Spleen (tissue), 13 donors: ENCODE measurements at places on chromosomes 11 and 22.
A peak's percentile ranks its signal among the peaks of the same experiment; 100 is the strongest.

- DNase-seq, result no peak
- H3K4me3 ChIP-seq, result no peak overlapping the region
- peaks cover 27% of the 10 kb centered on the region for H3K4me1 ChIP-seq
- peaks cover 97% of the 10 kb centered on the region for H3K27me3 ChIP-seq
- H3K27ac ChIP-seq, result no peak overlapping the region
These were observed 3.6 kb downstream of the PKNOX2 start for GRCh38 chr11:125167954-125168835.

DNA sequence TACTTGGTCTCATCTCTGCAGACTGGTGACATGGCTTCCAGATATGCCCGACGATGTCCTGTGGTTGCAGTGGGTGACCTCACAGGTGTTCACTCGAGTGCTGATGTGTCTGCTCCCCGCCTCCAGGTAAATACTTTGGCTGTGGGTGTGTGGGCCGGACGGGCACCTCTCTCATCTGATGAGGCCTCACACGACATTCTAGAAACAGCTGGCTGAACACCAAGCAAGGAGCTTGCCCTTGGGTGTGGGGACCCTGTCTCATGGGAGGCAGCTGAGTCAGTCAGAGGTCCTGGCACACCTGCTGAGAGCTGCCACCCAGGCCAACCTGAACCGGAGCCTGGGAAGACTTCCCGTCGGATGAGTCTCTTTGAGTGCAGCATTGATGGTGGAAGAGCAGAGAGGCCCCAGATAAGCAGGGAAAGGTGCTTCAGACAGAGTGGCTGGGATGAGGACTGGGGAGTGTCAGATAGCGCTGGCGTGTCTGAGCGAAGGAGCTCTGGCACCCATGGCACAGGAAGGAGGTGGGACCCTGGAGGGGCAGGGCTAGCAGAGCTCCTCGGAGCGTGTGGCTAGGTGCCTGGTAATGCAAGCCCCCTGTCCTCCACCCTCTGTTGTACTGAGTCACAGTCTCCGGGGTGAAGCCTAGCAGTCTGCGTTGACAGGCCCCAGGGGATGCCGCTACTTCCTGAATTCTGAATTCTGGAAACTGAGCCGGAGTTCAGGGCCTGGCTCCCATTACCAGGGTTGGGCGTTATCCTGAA is 10.4 kb upstream of the SAMM50 start:
- no peak overlapping the region for H3K4me3 ChIP-seq
- H3K27me3 ChIP-seq, result no peaks in the 10 kb centered on the region
- DNase-seq, result no peak
- no peaks in the 10 kb centered on the region for H3K4me1 ChIP-seq
- H3K27ac ChIP-seq, result no peak overlapping the region
- H3K36me3 ChIP-seq, result no peaks in the 10 kb centered on the region

GRCh38 chr22:35431483-35432227 is 31.7 kb downstream of the MCM5 start:
- H3K4me1 ChIP-seq, result peaks cover 14% of the 10 kb centered on the region
- peak overlapping the region; percentile 36 for H3K27ac ChIP-seq
- DNase-seq, result no peak
- H3K27me3 ChIP-seq, result no peaks in the 10 kb centered on the region
- no peak overlapping the region for H3K4me3 ChIP-seq
- H3K36me3 ChIP-seq, result peaks cover 3% of the 10 kb centered on the region

DNA sequence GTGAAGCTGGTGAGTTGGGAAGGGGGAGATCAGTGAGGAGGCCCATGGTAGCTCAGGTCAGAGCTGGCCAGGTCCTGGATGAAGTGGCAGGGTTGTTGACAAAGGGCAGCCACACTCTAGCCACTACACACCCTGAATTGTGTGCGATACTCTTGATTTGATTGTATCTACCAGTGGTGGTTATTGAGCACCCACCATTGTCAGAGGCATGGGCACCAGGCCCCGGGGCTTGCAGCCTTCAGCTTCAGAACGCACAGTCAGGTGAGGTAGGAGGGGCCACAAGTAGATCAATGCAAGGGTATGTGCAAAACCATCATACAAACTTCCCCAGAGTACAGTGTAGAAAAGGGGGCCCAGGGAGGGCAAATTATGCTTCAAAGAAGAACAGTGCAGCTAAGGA is 38.1 kb downstream of the MICAL2 start:
- no peaks in the 10 kb centered on the region for H3K36me3 ChIP-seq
- H3K27me3 ChIP-seq, result no peaks in the 10 kb centered on the region
- no peak overlapping the region for H3K4me3 ChIP-seq
- no peak for DNase-seq
- H3K27ac ChIP-seq, result no peak overlapping the region
- no peaks in the 10 kb centered on the region for H3K4me1 ChIP-seq

DNA sequence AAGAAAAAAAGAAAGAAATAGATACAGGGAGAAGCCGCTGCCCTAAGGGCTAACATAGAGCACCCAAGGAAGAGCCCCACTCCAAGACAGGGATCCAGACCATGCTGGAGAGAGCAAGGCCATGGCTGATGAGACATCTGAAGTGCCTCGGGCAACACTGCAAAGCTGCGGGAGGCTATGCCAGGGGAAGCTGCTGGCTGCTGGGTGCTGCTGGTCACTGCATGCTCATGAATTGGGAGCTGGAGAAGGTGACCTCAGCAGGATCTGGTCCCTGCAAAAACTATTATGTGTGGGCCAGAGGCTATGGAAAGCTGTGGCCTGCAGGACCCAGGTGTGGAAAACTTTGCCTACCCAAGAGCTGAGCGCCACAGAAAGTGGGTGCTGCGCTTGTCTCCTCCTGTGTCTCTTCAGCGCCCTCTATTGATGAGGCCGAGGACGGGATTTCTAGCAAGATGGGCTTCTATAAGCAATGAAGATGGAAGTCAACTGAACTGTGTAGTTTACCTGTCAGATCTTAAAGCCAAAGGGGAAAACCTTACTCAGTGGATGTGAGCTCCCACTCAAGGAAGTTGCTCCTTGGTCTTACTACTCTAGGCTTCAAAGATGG is 17.3 kb upstream of the SLC29A2 start:
- peak; percentile 80 for DNase-seq
- no peak overlapping the region for H3K4me3 ChIP-seq
- H3K4me1 ChIP-seq, result peaks cover 16% of the 10 kb centered on the region
- H3K27me3 ChIP-seq, result no peaks in the 10 kb centered on the region
- H3K36me3 ChIP-seq, result no peaks in the 10 kb centered on the region

- H3K4me1 ChIP-seq, result peaks cover 7% of the 10 kb centered on the region
- peaks cover 27% of the 10 kb centered on the region for H3K27me3 ChIP-seq
- peak; percentile 72 for DNase-seq
- no peak overlapping the region for H3K27ac ChIP-seq
These were observed 15.3 kb upstream of the MUC5B start for GRCh38 chr11:1207401-1208143.

GRCh38 chr11:657691-658126 is 20.6 kb downstream of the DRD4 start:
- H3K4me1 ChIP-seq, result peaks cover 51% of the 10 kb centered on the region
- no peaks in the 10 kb centered on the region for H3K27me3 ChIP-seq
- H3K27ac ChIP-seq, result peak overlapping the region; percentile 25
- DNase-seq, result no peak
- peaks cover 98% of the 10 kb centered on the region for H3K36me3 ChIP-seq
- H3K4me3 ChIP-seq, result no peak overlapping the region

GRCh38 chr11:76658231-76658630 is 12.3 kb downstream of the LRRC32 start:
- peaks cover 25% of the 10 kb centered on the region for H3K36me3 ChIP-seq
- H3K27me3 ChIP-seq, result no peaks in the 10 kb centered on the region
- H3K27ac ChIP-seq, result no peak overlapping the region
- H3K4me1 ChIP-seq, result peaks cover 47% of the 10 kb centered on the region

DNA sequence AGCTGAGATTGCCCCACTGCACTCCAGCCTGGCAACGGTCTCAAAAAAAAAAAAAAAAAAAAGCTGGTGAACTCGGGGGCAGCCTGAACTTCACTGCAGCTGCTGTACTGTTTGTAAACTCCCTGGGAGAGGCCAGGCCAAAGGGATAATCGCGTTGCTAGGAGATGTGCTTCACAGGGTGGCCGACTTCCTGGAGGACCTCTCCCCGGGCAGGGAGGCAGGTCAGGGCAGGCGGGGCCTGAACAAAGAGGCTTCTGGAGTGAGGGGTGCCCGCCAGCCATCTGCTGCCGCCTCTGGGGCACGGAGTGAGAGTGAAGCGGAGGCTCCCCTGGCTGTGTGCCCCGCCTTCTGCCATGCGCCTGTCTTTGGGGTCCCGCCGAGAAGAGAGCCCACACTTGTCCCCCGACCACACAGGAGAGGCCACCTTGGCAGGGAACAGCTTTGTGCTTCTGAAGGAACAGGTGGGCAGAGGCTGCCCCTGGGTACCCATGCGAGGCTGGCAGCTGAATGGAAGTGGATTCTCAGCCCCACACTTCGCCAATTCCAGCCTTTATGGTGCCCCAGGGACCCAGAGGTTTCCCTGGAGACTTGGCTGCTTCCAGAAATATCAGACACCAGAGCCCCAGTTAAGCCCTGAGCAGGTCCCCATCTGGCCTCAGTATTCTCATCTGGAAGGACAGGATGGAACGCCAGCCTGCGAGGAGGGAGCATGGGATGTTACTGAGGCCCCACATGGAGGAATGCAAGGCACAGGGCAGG is 29.6 kb downstream of the TMEM184B start:
- H3K27me3 ChIP-seq, result no peaks in the 10 kb centered on the region
- no peaks in the 10 kb centered on the region for H3K36me3 ChIP-seq
- no peak overlapping the region for H3K4me3 ChIP-seq
- no peak for DNase-seq

- no peak overlapping the region for H3K4me3 ChIP-seq
- no peak overlapping the region for H3K27ac ChIP-seq
- no peaks in the 10 kb centered on the region for H3K36me3 ChIP-seq
- H3K27me3 ChIP-seq, result peaks cover 4% of the 10 kb centered on the region
These were observed 89.1 kb downstream of the BRD1 start for GRCh38 chr22:49738566-49738965.

- no peaks in the 10 kb centered on the region for H3K27me3 ChIP-seq
- no peak overlapping the region for H3K27ac ChIP-seq
- no peak for DNase-seq
- no peak overlapping the region for H3K4me3 ChIP-seq
These were observed 451.3 kb upstream of the B3GAT1 start for GRCh38 chr11:134863294-134863693.

DNA sequence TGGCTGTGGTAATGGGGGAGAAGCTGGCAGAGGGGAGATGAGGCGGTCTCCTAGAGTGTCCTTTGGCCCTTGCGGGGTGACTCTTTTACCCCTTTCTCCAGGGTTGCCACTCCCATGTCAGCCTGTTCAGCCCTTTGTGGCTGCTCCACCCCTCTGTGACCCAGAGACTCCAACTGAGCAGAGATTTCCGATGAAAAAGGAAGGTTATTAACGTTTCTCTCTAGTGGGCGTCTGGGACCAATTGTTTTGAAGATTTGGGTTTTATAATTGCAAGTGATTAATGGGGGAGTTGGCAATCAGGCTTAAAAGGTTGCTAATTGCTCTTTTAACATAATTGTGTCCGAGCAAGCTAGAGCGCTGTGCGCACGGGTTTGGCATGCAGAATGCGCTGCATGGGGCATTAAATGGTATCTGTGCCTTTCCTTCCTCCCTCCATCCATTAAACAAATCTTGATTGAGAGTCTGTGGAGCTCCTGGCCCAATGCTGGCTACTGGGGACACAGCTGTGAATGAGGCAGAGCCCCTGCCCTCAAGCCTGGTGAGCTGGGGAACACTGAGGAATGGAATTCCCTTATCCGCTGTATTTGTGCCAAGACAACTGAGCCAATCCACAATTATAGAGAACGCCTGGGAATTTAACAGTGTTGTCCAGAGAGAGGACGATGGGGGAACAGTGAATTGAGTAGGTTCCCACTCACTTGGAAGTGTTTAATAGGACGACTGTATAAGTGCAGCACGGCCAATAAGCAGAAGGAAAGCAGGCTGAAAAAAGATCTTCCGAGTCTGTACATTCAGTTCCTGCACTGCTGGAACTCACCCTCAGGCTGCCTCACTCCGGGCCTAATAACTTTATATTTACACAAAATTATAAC is 295.9 kb downstream of the MIAT start:
- H3K27ac ChIP-seq, result no peak overlapping the region
- no peak for DNase-seq
- H3K4me1 ChIP-seq, result peaks cover 4% of the 10 kb centered on the region
- no peaks in the 10 kb centered on the region for H3K36me3 ChIP-seq
- H3K27me3 ChIP-seq, result peaks cover 5% of the 10 kb centered on the region

DNA sequence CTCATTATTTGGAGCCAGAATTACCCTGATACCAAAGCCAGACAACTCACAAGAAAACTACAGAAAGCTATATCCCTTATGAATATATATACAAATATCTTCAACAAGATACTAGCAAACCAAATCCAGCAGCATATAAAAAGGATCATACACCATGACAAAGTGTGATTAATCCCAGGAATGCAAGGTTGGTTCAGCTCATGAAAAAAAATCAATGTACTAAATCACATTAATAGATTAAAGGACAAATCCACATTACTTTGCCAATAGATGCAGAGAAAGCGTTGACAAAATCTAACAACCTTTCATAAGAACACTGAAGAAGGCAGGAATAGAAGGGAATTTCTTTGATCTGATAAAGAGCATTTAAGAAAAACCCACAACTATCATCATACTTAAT is 50.4 kb upstream of the TEAD1 start:
- no peaks in the 10 kb centered on the region for H3K4me1 ChIP-seq
- no peaks in the 10 kb centered on the region for H3K36me3 ChIP-seq
- no peak overlapping the region for H3K27ac ChIP-seq
- H3K27me3 ChIP-seq, result no peaks in the 10 kb centered on the region
- no peak overlapping the region for H3K4me3 ChIP-seq

GRCh38 chr11:46570790-46571398 is 22.9 kb downstream of the AMBRA1 start:
- H3K4me1 ChIP-seq, result peaks cover 27% of the 10 kb centered on the region
- no peak for DNase-seq
- H3K36me3 ChIP-seq, result no peaks in the 10 kb centered on the region
- no peak overlapping the region for H3K27ac ChIP-seq
- H3K27me3 ChIP-seq, result no peaks in the 10 kb centered on the region
- H3K4me3 ChIP-seq, result no peak overlapping the region

DNA sequence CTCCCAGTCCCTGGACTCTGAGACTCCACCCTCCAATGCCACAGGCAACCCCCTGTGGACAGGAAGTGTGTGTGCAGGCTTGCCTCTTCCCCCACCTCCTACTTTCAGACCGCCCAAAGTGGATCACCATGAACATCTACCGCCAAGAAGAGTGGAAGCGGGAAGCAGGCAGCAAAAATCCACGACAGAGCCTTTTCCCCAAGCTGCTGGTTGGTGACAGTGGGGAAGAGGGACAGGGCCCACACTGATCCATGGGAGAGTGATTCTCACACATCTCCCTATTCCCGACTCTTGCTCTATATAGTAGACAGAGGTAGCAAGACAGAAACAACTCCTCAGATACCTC is 53.4 kb upstream of the SPATA19 start:
- H3K36me3 ChIP-seq, result no peaks in the 10 kb centered on the region
- DNase-seq, result no peak
- no peaks in the 10 kb centered on the region for H3K27me3 ChIP-seq
- peaks cover 11% of the 10 kb centered on the region for H3K4me1 ChIP-seq
- no peak overlapping the region for H3K27ac ChIP-seq

- no peak for DNase-seq
- no peaks in the 10 kb centered on the region for H3K36me3 ChIP-seq
- H3K4me3 ChIP-seq, result peak overlapping the region; percentile 62
- H3K27me3 ChIP-seq, result no peaks in the 10 kb centered on the region
- peaks cover 70% of the 10 kb centered on the region for H3K4me1 ChIP-seq
These were observed 630 bp downstream of the PIK3IP1 start for GRCh38 chr22:31291481-31292235.
